ENCODE measurements at places on chromosomes 7 and 10.

- no peaks in the 10 kb centered on the region for H3K36me3 ChIP-seq
- no peak for DNase-seq
- no peak overlapping the region for H3K4me3 ChIP-seq
- H3K27me3 ChIP-seq = no peaks in the 10 kb centered on the region
- no peaks in the 10 kb centered on the region for H3K4me1 ChIP-seq
These were observed 8.8 kb downstream of the DPYSL4 start for GRCh38 chr10:132195366-132196075.

GRCh38 chr7:120609136-120609753 lies 248.7 kb downstream of the TSPAN12 start:
- H3K27me3 ChIP-seq = no peaks in the 10 kb centered on the region
- no peak for DNase-seq
- H3K4me3 ChIP-seq = no peak overlapping the region
- H3K4me1 ChIP-seq = no peaks in the 10 kb centered on the region

DNA sequence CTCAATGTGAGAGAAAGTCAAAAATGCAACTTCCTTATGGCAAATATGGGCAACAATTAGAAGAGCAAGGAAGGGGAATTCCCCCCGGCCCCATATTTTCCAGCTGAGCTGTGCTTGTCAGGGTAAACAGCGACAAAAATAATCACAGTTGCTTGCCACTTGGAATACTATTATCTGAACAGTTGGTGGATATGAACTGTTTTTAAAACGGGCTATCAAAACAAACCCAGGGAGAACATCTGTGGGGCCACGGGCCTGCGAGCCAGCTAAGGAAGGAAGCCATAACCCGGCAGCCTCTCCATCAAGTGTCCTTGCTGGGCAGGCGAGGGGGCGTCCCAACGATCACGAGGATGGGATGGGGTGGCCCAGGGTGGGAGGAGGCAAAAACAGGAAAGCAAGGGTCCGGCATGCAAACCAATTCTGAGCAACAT lies 228.4 kb downstream of the ARHGAP12 start:
- no peak for DNase-seq
- H3K27ac ChIP-seq = no peak overlapping the region
- peaks cover 19% of the 10 kb centered on the region for H3K27me3 ChIP-seq
- H3K4me3 ChIP-seq = no peak overlapping the region
- H3K4me1 ChIP-seq = no peaks in the 10 kb centered on the region
- H3K36me3 ChIP-seq = no peaks in the 10 kb centered on the region

DNA sequence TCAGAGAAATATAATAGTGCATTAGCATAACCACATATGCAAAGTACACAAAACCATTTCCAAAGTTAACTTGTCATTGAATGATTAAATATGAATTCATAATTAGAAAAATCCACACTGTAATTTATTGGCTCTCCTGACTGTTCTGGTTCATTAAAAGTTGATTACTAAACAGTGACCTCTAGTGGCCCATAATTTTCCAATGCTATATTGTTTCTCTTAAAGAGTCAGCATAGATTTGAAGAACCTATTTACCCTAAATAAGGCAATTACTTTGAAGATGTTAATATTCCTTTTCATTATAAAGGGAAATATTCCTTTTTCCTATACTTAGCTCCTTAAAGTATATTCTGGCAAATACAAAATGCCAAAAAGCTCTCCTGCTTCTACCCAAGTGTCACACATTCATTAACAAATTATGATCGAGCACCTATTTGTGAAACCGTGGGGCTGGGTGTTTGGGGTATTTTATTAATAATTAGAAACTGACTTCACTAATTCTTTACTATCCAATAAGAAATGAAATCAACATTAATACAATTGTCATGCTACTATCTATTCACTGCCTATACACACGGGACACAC lies 86.2 kb downstream of the HIBADH start:
- no peak overlapping the region for H3K27ac ChIP-seq
- H3K27me3 ChIP-seq = no peaks in the 10 kb centered on the region
- H3K36me3 ChIP-seq = peaks cover 1% of the 10 kb centered on the region
- H3K4me3 ChIP-seq = no peak overlapping the region

- no peaks in the 10 kb centered on the region for H3K36me3 ChIP-seq
- H3K4me3 ChIP-seq = no peak overlapping the region
- no peak for DNase-seq
- H3K27me3 ChIP-seq = no peaks in the 10 kb centered on the region
These were observed 128.1 kb upstream of the PTPRZ1 start for GRCh38 chr7:121744877-121745276.

GRCh38 chr10:114437473-114438292 lies 33.4 kb upstream of the AFAP1L2 start:
- H3K36me3 ChIP-seq = peaks cover 55% of the 10 kb centered on the region
- no peak overlapping the region for H3K27ac ChIP-seq
- no peaks in the 10 kb centered on the region for H3K27me3 ChIP-seq
- H3K4me3 ChIP-seq = no peak overlapping the region

Measured in central memory CD8-positive, alpha-beta T cell (primary cell).